ENCODE measurements at places on chromosomes 3 and 15.

DNA sequence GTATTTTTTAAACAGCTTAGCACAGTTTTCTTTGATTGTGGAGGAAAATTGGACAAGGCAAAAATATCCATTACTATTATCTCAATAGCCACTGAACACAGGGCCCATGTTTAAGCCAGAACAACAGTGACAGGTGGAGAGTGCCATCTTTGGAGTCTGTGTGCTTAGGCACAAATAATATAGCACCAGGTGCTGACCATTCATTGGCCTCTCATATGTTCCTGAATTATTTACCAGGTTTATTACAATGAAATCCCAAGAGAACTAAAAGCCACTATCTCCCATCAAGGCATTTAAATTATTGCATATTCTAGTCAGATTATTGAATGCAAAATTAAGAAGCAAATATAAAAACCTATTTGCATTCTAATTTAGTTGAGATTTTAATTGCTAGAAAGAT lies 39.6 kb downstream of the GPR156 start:
- no peak for DNase-seq

- DNase-seq = no peak
Observed at GRCh38 chr15:78625606-78626280, 4.9 kb upstream of the CHRNA3 start.

GRCh38 chr15:89812847-89813320 lies 1.8 kb downstream of the ANPEP start:
- DNase-seq = no peak

GRCh38 chr3:195065142-195065863 lies 205.7 kb downstream of the XXYLT1 start:
- no peak for DNase-seq

GRCh38 chr3:144687862-144688261 lies 716.2 kb downstream of the DIPK2A start:
- DNase-seq = no peak

All from NCI-H2107 (cell line).